NCI-H460 (cell line): ENCODE measurements at places on chromosomes 13 and 19. TPM values are rescaled to one million over a fixed set of nuclear protein-coding genes. Genes with fewer than 3 reads are reported as not detected.

Gene SIGLEC14
- total RNA-seq, result not detected in 2 replicates

Gene ZNF790
- total RNA-seq, result 6.1 and 7.9 TPM in 2 replicates

Gene ZNF20
- 0.75 and 1.7 TPM in 2 replicates for total RNA-seq

Gene PEAK3
- not detected in 2 replicates for total RNA-seq

Gene PLPPR3
- total RNA-seq, result 2.6 and 3.0 TPM in 2 replicates

Gene LSM14A
- 63.8 and 67.3 TPM in 2 replicates for total RNA-seq

Gene RFX1
- 2.0 and 2.1 TPM in 2 replicates for total RNA-seq

DNA sequence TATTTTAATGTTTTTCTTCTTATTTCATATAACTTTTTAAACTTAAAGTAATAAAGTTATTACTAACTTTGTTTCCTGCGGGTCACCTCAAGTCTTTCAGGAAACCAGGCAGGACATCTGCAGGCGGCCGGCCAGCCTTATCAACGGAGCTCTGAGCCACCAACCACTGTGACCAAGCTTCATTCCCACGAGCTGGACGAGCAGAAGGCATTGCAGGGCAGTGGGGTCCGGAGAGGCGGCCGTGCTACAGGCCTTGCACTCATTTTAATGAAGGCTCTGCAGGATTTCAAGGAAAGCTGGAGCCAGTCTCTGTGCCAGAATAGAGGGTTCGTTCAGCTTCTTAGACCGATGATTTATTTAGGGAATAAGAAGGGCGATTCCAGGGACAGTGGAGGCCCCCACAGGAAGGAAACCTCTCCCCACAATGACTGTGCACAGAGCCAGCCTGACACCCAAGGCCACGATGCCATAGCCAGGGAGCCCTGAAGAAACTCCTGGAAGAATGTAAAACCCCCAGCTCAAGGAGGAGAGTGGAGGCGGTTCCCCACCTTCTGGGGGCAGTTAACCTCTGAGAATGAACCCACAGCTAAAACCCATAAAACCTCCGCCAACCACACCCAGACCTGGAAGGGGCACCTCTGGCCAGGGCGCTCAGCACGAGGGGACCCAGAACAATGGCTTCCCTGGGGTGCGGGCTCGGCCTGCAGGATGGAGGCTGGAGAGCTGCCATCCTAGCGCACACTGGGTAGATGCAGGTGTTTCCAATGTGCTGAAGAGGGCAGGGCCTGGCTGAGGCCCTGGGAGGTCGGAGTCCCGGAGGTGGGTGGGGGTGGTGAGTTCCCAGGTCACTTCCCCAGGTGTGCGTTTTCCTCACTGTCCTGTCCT lies 75.0 kb downstream of the RASA3 start:
- no peak for DNase-seq

GRCh38 chr19:7865262-7865911 lies 8.8 kb downstream of the PRR36 start:
- DNase-seq, result no peak

GRCh38 chr19:14674764-14675163 lies at the start of gene ADGRE3:
Gene ADGRE3 (minus strand): TSS chr19:14674844. CDS start chr19:14674770, 74 bp downstream.
- DNase-seq, result no peak

- no peak for DNase-seq
These were observed 9.1 kb downstream of the ZNF610 start for GRCh38 chr19:52345162-52345561.

- DNase-seq, result no peak
These were observed 1.1 kb downstream of the SAFB2 start for GRCh38 chr19:5621311-5621944.

DNA sequence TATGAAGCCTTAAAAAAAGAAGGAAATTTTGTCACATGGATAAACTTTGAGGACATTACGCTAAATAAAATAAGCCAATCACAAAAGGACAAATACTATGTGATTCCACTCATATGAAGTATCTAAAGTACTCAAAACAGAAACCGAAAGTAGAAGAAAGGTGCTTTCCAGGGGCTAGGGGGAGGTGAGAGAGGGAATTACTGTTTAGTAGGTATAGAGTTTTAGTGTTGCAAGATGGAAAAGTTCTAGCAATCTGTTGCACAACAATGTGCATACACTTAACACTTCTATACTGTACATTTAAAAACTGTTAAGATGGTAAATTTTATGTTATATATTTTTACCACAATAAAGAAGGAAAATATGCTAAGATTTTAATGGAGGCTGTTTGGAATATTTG lies 83.0 kb downstream of the POLR1D start:
- no peak for DNase-seq

GRCh38 chr13:21395953-21396352 lies 63.1 kb downstream of the ZDHHC20 start:
- DNase-seq, result no peak

DNA sequence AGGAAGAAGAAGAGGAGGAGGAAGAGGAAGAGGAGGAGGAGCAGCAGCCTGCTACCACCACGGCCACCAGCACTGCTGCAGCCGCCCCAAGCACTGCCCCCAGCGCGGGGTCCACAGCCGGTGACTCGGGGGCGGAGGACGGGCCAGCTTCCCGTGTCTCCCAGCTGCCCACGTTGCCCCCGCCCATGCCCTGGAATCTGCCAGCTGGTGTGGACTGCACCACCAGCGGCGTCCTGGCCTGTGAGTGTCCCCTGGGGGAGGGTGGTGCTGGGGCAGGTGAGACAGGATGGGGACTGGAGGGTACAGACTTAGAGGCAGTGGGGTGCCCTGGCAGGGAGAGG lies 11.4 kb downstream of the SCAF1 start:
- no peak for DNase-seq

DNA sequence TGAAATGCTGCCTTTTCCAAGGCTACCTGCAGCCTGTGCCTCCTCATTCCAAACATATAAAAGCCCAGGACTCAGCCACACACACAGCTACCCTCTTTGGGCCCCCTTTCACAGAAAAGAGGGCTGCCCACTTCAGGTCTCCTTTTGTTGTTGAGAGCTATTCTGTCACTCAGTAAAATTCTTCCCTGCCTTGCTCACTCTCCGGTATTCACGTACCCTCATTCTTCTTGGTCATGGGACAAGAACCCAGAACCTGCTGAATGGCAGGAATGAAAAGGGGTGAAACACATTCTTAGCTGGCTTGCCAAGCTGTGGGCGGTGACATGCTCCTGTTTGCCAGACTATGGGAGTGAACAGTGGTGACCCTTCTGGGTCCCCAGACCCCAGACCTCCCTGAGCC lies 338.0 kb upstream of the ATXN8OS start:
- no peak for DNase-seq

GRCh38 chr13:90445179-90445578 lies 902.3 kb upstream of the MIR17HG start:
- DNase-seq, result peak; percentile 40

DNA sequence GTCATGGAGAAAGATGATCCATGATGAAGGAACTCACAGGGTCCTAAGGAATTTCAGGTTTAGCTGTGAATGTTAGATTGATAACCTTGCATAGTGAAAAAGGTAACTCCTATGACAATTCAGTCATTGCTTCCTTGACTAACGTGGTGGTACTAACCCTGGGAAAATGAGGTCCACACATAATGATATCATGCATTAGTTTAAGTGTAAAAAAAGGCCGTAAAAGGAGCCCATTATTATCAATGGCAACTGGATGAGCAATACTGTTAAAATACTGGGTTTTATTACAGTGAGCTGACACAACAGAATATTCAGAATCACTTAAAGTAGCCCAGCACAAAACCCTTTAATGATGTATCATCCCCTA lies 515.4 kb downstream of the DCT start:
- DNase-seq, result no peak

- no peak for DNase-seq
These were observed 18.4 kb downstream of the NFIX start for GRCh38 chr19:13013649-13014048.

- no peak for DNase-seq
These were observed 18.4 kb upstream of the MYCBP2 start for GRCh38 chr13:77345150-77345780.

DNA sequence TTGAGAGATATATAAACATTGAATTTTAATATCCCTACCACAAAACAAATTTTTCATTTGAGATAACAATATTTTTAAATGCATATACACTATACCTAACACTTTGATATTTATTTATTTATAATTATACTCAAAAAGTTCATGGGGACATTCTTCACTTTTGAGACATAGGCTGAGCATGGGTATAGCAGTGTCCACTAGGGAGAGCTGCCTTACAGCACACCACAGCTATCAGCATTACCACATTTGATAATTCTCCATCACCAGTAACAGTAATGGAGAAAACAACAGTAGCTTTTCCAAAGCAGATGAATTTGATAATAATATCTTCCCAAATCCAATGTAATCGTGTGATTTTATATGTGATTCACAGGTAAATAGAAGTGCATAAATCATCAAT lies 626.1 kb downstream of the DACH1 start:
- no peak for DNase-seq
